ENCODE measurements at places on chromosomes 2 and 18. TPM values are rescaled to one million over a fixed set of nuclear protein-coding genes. Genes with fewer than 3 reads are reported as not detected.

ACKR3 gene
- 1.6 TPM for total RNA-seq

RAB17 gene
- not detected for total RNA-seq

THOC1 gene
- total RNA-seq, result 148 TPM

DNA sequence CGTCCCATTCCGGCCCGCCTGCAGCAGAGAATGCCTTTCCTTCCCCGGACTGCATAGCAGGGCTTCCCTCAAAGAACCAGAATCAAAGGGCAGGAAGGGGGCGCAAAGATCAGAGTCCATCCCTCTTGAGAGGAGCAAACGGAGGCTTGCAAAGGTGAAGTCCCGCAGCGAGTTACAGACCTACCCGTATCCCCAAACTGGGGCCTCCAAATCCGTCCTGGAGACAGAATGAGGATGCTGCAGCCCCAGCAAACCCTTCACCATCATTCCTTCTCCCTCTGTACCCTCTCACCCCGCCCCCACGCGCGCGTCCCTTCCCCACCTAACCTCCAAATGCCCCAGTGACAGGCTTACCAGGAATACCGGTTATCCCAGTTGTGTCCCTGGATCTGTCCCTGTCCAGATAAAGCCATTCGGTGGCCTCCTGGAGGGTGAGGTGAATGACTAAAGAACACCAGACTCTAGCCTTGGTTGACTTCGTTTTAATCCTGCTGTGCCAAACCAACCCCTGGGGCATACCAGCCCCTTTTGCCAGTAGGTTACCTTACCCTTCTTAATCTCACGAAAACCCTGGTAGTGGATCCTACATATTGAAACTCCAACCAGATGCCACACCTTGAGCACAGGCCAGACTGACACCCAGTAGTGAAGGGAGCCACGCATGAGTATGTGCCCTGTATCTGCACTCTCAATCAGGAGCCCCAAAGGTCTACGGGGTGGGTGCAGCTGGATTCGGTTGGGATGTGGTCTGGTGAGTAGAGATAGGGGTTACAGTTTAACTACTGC lies 961 bp upstream of the SLC40A1 start:
- H3K27me3 ChIP-seq, result peaks cover 99% of the 10 kb centered on the region
- peaks cover 5% of the 10 kb centered on the region for H3K4me1 ChIP-seq
- H3K36me3 ChIP-seq, result no peaks in the 10 kb centered on the region

GRCh38 chr2:20501974-20502373 lies 55.1 kb downstream of the RHOB start:
- no peaks in the 10 kb centered on the region for H3K36me3 ChIP-seq
- peaks cover 5% of the 10 kb centered on the region for H3K4me1 ChIP-seq
- no peak overlapping the region for H3K4me3 ChIP-seq
- H3K27ac ChIP-seq, result no peak overlapping the region
- DNase-seq, result no peak

DNA sequence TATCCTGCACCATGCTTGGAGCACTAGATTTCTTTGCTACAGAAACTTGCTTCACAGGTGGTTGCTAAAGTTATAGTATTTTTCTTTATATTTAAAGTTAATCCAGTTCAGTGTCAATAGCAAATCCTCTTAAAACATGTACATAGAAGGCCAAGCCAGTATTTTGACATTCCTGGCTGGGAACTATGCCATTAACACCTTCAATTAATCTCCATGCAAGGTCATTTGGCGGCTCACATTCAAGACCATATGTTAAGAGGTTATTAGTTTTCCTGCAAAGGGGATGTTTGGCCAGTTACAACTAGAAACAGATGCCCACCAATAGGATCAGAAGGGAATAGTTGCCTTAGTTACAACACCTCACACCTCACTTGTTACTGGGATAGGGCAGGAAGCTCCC lies 261.3 kb upstream of the MEIS1 start:
- no peaks in the 10 kb centered on the region for H3K36me3 ChIP-seq
- no peak overlapping the region for H3K27ac ChIP-seq
- H3K27me3 ChIP-seq, result no peaks in the 10 kb centered on the region
- peaks cover 4% of the 10 kb centered on the region for H3K4me1 ChIP-seq
- no peak overlapping the region for H3K4me3 ChIP-seq
- no peak for DNase-seq

DNA sequence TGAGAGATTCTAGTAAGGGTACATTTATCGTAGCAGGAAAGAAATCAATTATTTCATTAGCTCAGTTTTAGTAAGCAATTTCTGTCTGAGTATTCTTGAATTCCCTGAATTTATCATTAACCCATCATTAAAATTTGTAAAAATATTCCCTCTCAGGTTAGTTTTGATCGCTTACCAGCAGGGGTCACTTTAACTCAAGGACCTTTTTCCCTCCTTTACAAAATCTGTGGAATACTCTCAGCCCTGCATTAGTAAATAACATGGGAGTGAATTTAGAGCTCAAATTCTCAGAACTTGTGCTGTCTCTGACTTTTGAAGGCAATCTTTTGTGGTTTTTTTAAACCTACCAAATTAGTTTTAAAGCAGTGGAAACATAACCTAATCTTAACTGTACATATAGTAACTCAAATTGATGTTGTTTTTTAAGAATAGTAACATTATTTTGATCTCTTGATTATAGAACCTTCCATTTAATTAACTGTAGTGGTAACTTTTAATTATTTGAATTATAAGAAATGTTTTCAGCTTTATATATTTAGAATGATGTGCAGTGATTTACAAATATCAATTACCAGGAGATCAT lies 97.2 kb downstream of the AGPS start:
- no peaks in the 10 kb centered on the region for H3K4me1 ChIP-seq
- peak; percentile 52 for DNase-seq
- no peak overlapping the region for H3K4me3 ChIP-seq

DNA sequence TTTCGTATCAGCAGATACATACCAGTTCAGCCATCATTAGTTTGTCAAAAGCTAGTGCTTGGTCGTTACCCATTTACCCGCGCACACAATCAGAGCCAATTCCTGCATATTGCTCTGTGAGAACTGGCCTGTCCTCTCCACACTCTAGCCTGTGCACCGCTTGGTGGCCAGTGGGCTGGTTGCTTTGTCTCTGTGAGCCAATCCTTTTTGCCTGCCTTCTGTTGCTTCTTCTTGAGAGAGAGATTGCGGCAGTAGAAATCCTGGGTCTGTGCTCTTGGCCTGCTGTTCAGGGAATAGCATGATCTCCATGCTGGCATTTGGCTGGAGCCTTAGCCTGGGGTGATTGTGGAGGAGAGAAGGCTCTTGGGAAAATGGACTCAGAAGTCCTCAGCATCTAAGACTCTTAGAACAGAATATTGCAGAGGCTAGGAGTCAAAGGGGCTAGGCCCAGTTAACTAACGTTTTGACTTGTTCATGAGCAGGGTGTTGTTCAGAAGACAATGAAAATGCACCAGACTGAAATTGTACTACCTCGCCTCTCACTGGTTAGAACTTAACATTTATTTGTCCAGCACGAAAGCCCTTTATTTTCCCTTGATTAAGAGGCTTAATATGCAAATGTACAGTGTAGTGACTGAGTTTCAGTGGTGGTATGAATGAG lies 37.1 kb downstream of the MAP4K4 start:
- no peak overlapping the region for H3K4me3 ChIP-seq
- no peaks in the 10 kb centered on the region for H3K27me3 ChIP-seq
- H3K4me1 ChIP-seq, result peaks cover 17% of the 10 kb centered on the region
- no peak overlapping the region for H3K27ac ChIP-seq
- H3K36me3 ChIP-seq, result no peaks in the 10 kb centered on the region

DNA sequence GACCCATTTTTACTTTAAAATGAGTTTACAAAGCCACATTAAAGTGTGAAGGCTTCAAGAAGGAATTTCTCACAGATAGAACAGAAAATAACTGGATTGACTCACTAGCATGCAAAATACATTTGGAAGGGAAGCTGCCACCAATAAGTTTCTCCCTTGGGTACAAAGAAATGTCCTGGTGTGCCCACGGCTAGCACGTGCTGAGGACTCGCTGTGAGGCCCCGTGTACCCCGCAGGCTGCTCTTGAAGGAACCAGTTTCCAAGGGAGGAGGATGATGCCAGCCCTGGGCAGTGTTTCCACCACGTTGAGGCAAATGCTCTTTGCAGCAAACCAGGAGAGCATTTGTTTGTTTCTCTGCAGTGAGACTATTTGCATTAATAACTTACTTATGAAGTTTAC lies 207.3 kb downstream of the SH3RF3 start:
- no peak for DNase-seq
- no peak overlapping the region for H3K4me3 ChIP-seq
- no peaks in the 10 kb centered on the region for H3K27me3 ChIP-seq
- H3K36me3 ChIP-seq, result no peaks in the 10 kb centered on the region
- no peak overlapping the region for H3K27ac ChIP-seq

DNA sequence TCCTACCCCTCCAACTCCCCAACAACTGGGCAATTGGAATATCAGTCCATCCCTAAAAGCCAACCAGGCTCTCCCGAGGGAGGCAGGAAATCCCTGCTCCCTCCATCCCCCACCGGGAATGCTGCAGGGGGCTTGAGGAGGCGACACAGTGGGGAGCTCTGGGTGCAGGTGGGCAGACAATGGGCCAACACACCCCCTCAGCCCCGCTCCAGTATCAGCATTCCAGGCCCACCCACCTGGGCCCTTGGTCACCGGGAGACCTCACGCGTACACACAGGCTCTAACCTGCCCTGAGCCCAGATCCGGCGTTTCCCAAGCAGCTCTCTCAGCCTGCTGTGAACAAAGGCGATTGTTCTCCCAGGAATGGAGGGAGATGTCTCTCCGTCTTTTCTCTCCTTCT lies 37.6 kb upstream of the FZD7 start:
- H3K4me1 ChIP-seq, result peaks cover 32% of the 10 kb centered on the region
- H3K4me3 ChIP-seq, result peak overlapping the region; percentile 14
- no peak overlapping the region for H3K27ac ChIP-seq

GRCh38 chr18:27185025-27185763 lies at the start of gene CHST9:
Gene CHST9, minus strand, starts transcription at chr18:27185308. Its CDS starts 42,499 bp downstream, at chr18:27142809.
- H3K27ac ChIP-seq, result no peak within 1 kb of the TSS
- H3K36me3 ChIP-seq, result no peaks in the 10 kb centered on the region
- H3K4me3 ChIP-seq, result peak within 1 kb of the TSS; percentile 69
- DNase-seq, result peak; percentile 73
- peaks cover 56% of the 10 kb centered on the region for H3K27me3 ChIP-seq
- no peaks in the 10 kb centered on the region for H3K4me1 ChIP-seq

DNA sequence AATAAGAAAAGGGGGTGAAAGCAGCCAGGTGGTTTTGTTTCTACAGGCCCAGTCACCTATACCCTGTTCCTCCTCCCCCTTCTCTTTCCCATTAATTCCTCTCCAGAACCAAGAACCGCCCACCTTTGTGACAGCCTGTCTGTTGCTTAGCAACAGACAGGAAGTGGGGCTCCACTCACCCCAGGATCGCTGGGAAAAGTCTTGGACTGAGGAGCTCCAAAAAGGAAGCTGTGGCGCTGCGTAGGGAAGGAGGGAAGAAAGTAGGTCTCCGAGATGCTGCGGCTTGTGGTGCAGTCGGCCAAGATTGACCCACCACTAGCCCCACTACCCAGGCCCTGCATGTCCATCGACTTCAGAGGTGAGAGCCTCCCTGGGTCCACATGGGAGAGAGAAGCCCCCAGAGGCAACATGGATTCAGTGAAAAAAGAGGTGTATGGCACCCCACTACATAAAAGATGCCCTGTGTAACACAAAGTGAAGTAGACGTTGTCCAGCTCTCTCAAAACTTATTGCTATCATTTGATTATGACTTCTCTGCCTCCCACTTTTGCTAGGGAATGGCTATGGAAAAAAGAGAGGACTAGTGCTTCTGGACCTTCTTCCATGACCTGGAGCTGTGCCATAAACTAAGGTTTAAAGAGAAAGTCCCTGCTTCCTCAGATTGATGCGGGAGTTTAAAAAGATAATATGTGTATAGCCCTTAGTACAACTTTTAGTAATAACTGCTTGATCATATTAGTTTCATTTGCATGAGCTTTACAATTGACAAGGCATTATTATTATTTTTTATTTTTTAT lies at the start of gene FER1L5:
Gene FER1L5, plus strand, starts transcription at position 201 of the 797 bp plus-strand sequence. Its CDS starts 73 bp downstream, at position 274.
- H3K27ac ChIP-seq, result no peak within 1 kb of the TSS
- peak; percentile 88 for DNase-seq
- H3K4me1 ChIP-seq, result peaks cover 9% of the 10 kb centered on the region
- peaks cover 5% of the 10 kb centered on the region for H3K27me3 ChIP-seq
- H3K4me3 ChIP-seq, result peak within 1 kb of the TSS; percentile 55
